ENCODE measurements at places on chromosomes 7 and 10. TPM values are rescaled to one million over a fixed set of nuclear protein-coding genes. Genes with fewer than 3 reads are reported as not detected.
A peak's percentile ranks its signal among the peaks of the same experiment; 100 is the strongest.

Gene ACTR3C
- 18.1 TPM for total RNA-seq

Gene MACC1
- 27.2 TPM for total RNA-seq

Gene CPEB3
- total RNA-seq, result 5.9 TPM

Gene NFE2L3
- total RNA-seq, result 13.8 TPM

Gene LIPF
- total RNA-seq, result not detected

Gene IRF5
- total RNA-seq, result 26.8 TPM

Gene FAM131B
- total RNA-seq, result 0.61 TPM

Gene CYP3A4
- total RNA-seq, result 1.5 TPM

Gene FAM25G
- not detected for total RNA-seq

DNA sequence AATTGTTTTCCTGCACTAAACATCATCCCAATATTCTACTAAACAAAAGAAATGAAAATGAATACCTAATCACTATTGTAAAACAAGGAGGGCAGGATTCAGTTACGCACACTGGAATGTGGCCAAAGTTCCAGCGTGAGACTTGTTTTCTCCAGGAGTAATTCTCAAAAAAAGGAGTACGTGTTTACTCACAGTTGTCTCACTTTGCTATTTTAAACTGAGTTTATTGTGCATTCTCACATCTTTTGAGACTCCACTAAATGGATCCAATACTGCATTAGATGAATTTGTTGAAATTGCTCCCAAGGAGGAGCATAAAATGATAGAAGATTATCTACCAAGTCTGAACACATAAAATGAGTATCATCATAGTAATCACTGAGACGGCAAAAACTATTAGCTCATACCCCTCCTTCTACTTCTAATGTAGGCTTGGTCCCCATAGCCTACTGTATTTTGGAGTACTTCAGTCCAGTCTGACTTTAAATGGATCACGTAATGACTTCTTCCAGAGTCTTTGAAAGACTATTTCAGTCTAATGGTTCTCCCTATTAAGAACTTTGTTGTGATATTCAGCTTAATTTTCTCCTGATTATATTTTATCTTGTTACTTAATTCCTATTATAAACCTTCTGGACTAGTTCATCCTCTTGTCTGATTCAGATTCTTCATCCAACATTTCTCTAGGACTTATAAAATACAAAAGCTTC lies 3.8 kb downstream of the GRM3 start:
- H3K36me3 ChIP-seq, result no peaks in the 10 kb centered on the region
- H3K27me3 ChIP-seq, result no peaks in the 10 kb centered on the region
- no peak for DNase-seq
- H3K4me1 ChIP-seq, result peaks cover 20% of the 10 kb centered on the region
- no peak overlapping the region for H3K4me3 ChIP-seq
- H3K27ac ChIP-seq, result no peak overlapping the region

GRCh38 chr10:132443983-132444876 lies 47.2 kb downstream of the PWWP2B start:
- no peak overlapping the region for H3K4me3 ChIP-seq
- H3K27ac ChIP-seq, result peak overlapping the region; percentile 23

- no peaks in the 10 kb centered on the region for H3K36me3 ChIP-seq
- peaks cover 13% of the 10 kb centered on the region for H3K27me3 ChIP-seq
- peak; percentile 19 for DNase-seq
- H3K4me3 ChIP-seq, result peak overlapping the region; percentile 37
- no peak overlapping the region for H3K27ac ChIP-seq
These were observed 354.2 kb downstream of the DNAJB6 start for GRCh38 chr7:157690833-157691585.

- no peaks in the 10 kb centered on the region for H3K4me1 ChIP-seq
- no peaks in the 10 kb centered on the region for H3K36me3 ChIP-seq
- no peak overlapping the region for H3K4me3 ChIP-seq
- no peaks in the 10 kb centered on the region for H3K27me3 ChIP-seq
These were observed 229.9 kb upstream of the PRSS1 start for GRCh38 chr7:142519079-142520078.

DNA sequence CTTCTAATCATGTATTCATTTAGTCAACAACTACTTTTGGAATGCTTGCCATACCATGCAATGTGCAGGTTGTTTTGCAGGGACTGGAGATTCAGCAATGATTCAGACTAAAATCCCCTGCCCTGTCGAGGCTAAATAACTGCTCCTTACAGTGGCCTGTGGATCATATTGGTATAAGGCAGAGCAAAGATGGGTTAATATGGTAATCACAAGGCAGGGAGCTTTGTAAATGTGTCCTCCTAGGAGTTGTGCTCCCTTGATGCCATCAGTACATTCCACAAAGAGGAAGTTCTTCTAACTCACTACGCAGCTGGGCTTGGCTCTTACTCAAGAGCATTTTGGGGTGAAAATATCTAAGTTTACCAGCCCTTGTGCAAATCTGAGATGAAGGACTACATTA lies 614 bp upstream of the IFIT2 start:
- peak overlapping the region; percentile 43 for H3K4me3 ChIP-seq
- peak; percentile 54 for DNase-seq
- H3K27me3 ChIP-seq, result no peaks in the 10 kb centered on the region
- peak overlapping the region; percentile 92 for H3K27ac ChIP-seq
- peaks cover 32% of the 10 kb centered on the region for H3K4me1 ChIP-seq

- H3K4me3 ChIP-seq, result no peak overlapping the region
- H3K4me1 ChIP-seq, result no peaks in the 10 kb centered on the region
- H3K27ac ChIP-seq, result no peak overlapping the region
- no peaks in the 10 kb centered on the region for H3K36me3 ChIP-seq
- no peaks in the 10 kb centered on the region for H3K27me3 ChIP-seq
These were observed 157.2 kb upstream of the INSYN2A start for GRCh38 chr10:127353544-127353943.

DNA sequence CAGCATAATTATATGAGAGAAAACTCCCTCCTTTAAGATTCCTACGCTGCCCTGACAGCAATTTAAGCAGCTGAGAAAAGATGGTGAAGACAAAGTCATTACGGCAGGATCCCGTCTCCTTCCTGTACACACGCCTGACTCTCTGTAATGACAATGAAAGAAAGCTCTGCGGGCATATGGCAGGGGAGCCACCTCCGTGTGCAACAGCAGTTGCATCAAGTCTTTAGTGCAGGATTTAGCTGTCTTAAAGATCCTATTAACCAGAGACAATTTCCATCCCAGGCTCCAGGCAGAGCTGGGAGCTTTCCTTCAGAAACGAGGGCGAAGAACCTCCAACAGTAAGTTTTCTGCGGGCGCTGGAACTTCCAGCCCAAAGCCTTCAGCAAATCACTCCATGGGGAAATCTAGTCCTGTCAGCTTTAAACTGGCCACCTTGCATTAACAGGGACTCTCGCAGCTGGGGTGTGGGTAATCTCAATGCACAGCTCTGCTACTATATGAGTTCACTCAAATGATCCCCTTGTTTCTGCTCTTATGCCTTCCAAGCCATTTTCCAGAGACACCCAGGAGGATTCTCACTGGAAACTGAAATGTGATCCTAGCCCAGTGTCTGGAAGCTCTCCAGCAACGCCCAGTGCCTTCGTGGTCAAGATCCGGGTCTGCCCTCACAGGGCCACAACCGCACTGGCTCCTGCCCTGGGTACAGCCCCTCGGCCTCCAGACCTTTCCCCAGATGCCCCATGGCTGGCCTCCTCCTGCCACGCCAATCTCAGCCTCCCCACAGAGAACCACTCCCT lies 74.9 kb downstream of the CTBP2 start:
- no peaks in the 10 kb centered on the region for H3K27me3 ChIP-seq
- no peak overlapping the region for H3K4me3 ChIP-seq
- peak overlapping the region; percentile 53 for H3K27ac ChIP-seq
- DNase-seq, result no peak

GRCh38 chr10:61623161-61623560 lies 39.6 kb upstream of the CABCOCO1 start:
- peak overlapping the region; percentile 23 for H3K27ac ChIP-seq
- no peaks in the 10 kb centered on the region for H3K27me3 ChIP-seq
- no peaks in the 10 kb centered on the region for H3K36me3 ChIP-seq
- H3K4me1 ChIP-seq, result peaks cover 22% of the 10 kb centered on the region
- no peak for DNase-seq
- no peak overlapping the region for H3K4me3 ChIP-seq

DNA sequence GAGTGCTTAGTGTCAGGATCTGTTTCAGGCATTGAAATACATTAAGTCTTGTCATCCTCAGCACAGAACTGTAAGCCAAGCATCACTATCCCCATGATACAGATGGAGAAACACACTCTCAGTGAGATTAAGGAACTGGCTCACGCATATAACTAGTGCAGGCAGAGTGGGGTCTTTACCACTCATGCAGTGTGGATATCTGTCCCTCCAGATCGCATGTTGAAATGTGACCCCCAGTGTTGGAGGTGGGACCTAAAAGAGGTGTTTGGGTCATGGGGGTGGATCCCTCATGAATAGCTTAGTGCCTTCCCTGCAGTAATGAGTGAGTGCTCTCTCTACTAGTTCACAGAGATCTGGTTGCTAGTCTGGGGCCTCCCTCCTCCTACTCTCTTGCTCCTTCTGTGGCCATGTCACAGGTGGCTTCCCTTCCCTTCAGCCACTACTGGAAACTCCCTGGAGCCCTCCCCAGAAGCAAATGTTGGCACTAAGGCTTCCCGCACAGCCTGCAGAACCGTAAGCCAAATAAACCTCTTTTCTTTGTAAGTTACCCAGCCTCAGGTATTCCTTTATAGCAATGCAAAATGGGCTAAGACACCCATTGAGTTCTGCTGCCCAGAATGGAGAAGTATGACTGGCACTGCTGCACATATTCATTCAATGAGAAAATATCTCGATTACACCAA lies 31.8 kb upstream of the MSMB start:
- H3K27me3 ChIP-seq, result no peaks in the 10 kb centered on the region
- H3K36me3 ChIP-seq, result no peaks in the 10 kb centered on the region

DNA sequence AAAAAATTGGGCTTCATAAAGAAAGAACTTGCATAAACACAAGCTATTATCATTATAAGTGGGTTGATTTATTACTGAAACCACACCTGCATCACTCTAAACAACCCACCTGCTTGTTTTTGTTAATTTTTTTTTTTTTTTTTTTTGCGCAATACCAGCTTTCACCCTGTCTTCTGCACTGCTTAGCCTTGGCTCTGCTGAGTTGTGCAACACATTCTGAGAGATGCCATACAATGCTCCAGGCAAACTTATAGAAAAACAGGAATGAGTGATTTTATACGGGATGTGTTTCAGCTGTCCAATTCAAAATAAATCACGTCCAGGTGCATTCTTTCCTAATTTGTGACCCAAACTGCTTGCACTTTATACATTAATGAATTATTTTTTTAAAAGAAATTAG lies 923.6 kb downstream of the GATA3 start:
- H3K4me3 ChIP-seq, result no peak overlapping the region
- no peak overlapping the region for H3K27ac ChIP-seq
- no peaks in the 10 kb centered on the region for H3K4me1 ChIP-seq
- H3K27me3 ChIP-seq, result no peaks in the 10 kb centered on the region
- DNase-seq, result no peak

DNA sequence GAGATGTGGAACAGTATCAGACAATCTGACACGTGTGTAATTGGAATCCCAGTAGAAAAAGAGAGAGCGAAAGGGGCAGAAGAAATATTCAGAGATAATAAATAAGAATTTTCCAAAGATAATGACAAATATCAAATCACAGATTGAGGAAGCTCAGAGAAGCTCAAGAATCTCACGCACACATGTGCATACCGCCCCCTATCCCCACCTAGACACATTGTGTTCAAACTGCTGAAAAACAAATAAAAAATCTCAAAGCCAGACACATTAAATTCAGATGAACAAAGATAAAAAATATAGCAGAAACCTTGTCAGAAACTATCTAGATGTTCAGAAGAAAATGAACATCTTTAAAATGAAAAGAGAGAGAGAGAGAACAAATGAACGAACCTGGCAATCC lies 17.2 kb downstream of the SFR1 start:
- no peak overlapping the region for H3K4me3 ChIP-seq
- H3K27ac ChIP-seq, result no peak overlapping the region
- no peak for DNase-seq
- no peaks in the 10 kb centered on the region for H3K4me1 ChIP-seq

DNA sequence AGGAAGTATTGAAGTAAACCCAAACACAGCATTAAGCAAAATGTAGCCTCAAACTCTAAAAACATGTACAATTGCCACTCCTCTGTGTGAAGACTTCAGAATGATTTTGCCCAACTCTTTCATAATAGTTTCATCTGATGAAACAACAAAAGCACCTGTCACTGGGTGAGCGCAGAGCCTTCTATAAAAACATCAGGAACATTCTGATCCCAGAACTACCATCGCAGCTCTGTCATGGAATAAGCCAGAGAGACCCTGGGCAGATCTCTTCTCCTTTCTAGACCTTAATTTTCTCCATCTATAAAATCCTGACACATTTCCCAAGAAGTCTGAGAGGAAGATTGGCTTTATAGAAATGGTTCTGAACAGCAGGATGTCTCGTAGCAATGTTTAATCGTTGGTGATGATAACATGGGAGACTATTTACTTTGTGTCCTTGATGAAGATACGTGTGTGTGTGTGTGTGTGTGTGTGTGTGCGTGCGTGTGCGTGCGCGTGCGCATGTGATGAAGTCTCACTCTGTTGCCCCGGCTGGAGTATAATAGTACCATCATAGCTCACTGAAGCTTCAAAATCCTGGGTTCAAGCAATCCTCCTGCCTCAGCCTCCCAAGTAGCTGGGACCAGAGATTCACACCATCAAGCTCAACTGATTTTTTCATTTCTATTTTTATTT lies 198.0 kb downstream of the KIAA1217 start:
- no peaks in the 10 kb centered on the region for H3K4me1 ChIP-seq
- H3K36me3 ChIP-seq, result no peaks in the 10 kb centered on the region
- H3K27me3 ChIP-seq, result no peaks in the 10 kb centered on the region
- no peak overlapping the region for H3K4me3 ChIP-seq

- DNase-seq, result no peak
- no peaks in the 10 kb centered on the region for H3K4me1 ChIP-seq
- no peaks in the 10 kb centered on the region for H3K36me3 ChIP-seq
- no peak overlapping the region for H3K4me3 ChIP-seq
- no peaks in the 10 kb centered on the region for H3K27me3 ChIP-seq
These were observed 10.2 kb upstream of the HSPA12A start for GRCh38 chr10:116752563-116752962.

- H3K4me1 ChIP-seq, result no peaks in the 10 kb centered on the region
- no peak for DNase-seq
- H3K4me3 ChIP-seq, result no peak overlapping the region
These were observed 231.9 kb upstream of the PPP1R3A start for GRCh38 chr7:114150689-114151088.

GRCh38 chr7:157306846-157307838 lies 29.7 kb upstream of the DNAJB6 start:
- H3K27me3 ChIP-seq, result no peaks in the 10 kb centered on the region
- DNase-seq, result no peak
- no peak overlapping the region for H3K4me3 ChIP-seq
- H3K27ac ChIP-seq, result no peak overlapping the region
- H3K36me3 ChIP-seq, result no peaks in the 10 kb centered on the region

- no peaks in the 10 kb centered on the region for H3K36me3 ChIP-seq
- H3K4me1 ChIP-seq, result peaks cover 30% of the 10 kb centered on the region
- no peak overlapping the region for H3K4me3 ChIP-seq
- no peak overlapping the region for H3K27ac ChIP-seq
- H3K27me3 ChIP-seq, result no peaks in the 10 kb centered on the region
These were observed 8.9 kb downstream of the VSTM4 start for GRCh38 chr10:49106451-49106850.

GRCh38 chr10:49760789-49761188 lies 1.3 kb downstream of the OGDHL start:
- no peak overlapping the region for H3K27ac ChIP-seq
- H3K27me3 ChIP-seq, result peaks cover 12% of the 10 kb centered on the region
- peaks cover 6% of the 10 kb centered on the region for H3K4me1 ChIP-seq
- DNase-seq, result no peak
- H3K36me3 ChIP-seq, result no peaks in the 10 kb centered on the region
